ENCODE measurements at places on chromosomes 7 and 10. TPM values are rescaled to one million over a fixed set of nuclear protein-coding genes. Genes with fewer than 3 reads are reported as not detected.

The ATOH7 gene
- not detected for total RNA-seq

The LFNG gene
- 0.33 TPM for total RNA-seq

The STEAP1B gene
- 10.3 TPM for total RNA-seq

The VSTM4 gene
- 4.4 TPM for total RNA-seq

The AASS gene
- total RNA-seq = 31.6 TPM

The ZNF365 gene
- 5.8 TPM for total RNA-seq

The SEC61A2 gene
- 9.2 TPM for total RNA-seq

The GCK gene
- total RNA-seq = 1.7 TPM

DNA sequence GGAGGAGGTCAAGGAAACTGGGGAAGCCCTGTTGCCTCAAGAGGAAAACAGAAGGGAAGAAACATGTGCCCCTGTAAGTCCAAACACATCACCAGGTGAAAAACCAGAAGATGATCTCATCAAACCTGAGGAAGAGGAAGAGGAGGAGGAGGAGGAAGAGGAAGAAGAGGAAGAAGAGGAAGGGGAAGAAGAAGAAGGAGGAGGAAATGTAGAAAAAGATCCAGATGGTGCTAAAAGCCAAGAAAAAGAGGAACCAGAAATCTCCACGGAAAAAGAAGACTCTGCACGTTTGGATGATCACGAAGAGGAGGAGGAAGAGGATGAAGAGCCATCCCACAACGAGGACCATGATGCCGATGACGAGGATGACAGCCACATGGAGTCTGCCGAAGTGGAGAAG is 82.7 kb upstream of the SAMD8 start:
- DNase-seq = no peak

DNA sequence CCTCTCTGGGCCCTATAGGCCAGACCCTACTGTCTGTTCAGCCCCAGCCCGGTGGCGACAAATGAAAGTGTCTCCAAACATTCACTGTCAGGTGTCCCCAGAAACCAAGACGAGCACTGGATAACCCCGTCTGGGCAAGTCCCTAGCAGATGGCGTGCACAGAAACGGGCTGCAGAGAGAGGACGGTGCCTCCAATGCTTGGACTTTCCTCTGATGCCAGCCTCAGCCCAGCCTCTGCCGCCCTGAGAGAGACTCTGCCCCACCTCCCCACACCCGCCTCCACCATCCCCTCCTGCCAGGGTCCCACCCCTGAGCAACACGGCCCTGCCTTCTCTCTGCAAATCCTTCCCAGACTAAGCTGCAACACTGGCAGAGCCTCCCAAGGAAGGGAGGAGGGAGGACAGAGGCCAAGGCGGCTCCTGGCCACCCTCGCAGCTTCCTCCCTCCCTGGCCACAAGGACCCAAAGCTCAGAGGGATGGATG is 7.4 kb upstream of the LFNG start:
- DNase-seq = no peak

GRCh38 chr10:70096705-70097420 is 35.8 kb downstream of the AIFM2 start:
- no peak for DNase-seq

DNA sequence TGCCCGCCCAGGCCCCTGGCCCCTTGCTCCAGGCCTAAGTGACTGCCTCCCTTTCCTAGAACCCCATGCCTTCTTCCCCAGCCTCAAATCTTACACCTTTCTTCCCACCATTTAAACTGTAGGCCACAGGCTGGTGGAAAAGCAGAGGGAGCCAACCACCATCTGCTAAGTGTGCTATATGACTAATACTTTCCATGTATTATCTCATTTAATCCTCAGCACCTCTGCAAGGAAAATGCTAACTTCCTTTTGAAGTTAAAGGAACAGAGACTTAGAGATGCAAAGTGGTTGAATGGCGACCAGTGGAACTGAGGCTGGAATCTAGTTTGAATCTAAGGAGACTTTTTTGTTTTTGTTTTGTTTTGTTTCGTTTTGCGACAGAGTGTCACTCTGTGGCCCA is 17.8 kb upstream of the MTPAP start:
- DNase-seq = no peak

GRCh38 chr7:35828817-35829216 is 28.0 kb downstream of the SEPTIN7 start:
- no peak for DNase-seq

GRCh38 chr10:113264333-113265131 is 288.3 kb upstream of the HABP2 start:
- DNase-seq = no peak

GRCh38 chr7:99142727-99143520 is 984 bp downstream of the SMURF1 start:
- DNase-seq = peak; percentile 90

DNA sequence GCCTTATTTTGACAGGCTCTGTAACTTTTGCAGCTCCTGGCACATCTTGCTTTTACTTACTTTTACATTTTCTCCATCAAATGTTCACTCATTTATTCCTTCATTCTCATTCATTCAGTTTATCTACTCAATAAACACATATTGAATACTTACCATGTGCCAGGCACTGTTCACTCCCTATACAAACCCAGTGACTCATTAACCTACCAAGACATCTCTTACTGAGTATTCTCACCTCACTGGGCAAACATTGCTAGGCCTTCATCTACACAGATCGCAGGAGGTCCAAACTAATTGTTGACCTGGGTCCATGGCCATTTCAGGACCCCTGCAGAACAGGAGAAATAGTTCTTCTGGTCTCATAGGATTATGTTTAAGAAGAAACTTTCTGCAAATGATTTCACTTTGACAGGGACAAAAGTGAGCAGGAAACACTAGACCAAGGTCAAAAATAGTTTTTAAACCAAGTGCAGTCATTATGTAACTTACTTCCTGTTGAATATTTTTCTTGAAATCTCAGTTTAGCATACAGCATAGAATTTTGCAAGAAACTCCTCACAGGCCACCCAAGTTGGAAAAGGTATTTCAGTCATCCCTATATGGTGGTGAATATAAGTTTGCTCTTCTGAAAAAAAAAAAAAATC is 17.6 kb downstream of the SLC26A4 start:
- no peak for DNase-seq

- peak; percentile 91 for DNase-seq
Measured at GRCh38 chr7:43693687-43694398, 35.5 kb downstream of the COA1 start.

- peak; percentile 85 for DNase-seq
Measured at GRCh38 chr7:132066761-132067171, 509.5 kb downstream of the PLXNA4 start.

DNA sequence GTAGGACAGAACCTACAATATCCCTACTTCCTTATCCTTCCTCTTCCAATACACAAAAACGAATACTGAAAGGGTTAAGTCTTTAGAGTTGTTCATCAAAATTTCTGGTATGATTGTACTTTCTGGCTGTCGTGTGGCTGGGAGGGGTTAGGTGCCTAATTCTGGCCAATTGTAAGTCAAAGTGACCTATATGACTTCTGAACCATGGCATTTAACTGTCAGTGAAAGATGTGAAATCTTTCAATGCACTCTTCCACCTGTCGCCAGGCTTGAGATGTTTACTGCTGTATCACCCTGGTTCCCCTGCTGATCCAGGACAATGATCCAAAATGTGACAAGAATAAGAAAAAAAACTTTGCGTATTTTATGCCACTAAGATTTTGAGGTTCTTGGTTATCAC is 20.8 kb downstream of the EPC1 start:
- no peak for DNase-seq

- DNase-seq = peak; percentile 91
Measured at GRCh38 chr10:22340329-22341189, 4.7 kb upstream of the SPAG6 start.

- DNase-seq = no peak
Measured at GRCh38 chr10:43250615-43251418, 16.0 kb downstream of the RASGEF1A start.

- DNase-seq = no peak
Measured at GRCh38 chr10:70492786-70493659, 14.5 kb downstream of the PALD1 start.

DNA sequence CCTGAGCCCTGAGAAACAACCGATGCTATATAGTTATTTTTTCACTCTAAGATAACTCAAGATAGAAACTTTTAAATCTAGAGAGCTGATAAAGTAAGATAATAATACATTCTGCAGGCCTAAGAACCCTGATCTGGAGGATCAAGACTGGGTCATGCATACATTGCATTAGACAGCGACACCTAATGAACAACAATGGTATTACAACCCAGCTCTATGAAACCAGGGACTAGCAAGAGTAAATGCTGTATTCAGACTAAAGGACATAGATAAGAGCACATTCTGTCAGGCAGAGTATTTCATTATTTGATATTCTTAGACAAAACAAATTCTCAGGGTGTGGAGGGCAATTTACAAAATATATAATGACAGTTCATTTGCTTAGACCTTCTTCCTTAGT is 148.6 kb downstream of the GRK5 start:
- DNase-seq = no peak
